ENCODE measurements at places on chromosomes 12 and 14.

DNA sequence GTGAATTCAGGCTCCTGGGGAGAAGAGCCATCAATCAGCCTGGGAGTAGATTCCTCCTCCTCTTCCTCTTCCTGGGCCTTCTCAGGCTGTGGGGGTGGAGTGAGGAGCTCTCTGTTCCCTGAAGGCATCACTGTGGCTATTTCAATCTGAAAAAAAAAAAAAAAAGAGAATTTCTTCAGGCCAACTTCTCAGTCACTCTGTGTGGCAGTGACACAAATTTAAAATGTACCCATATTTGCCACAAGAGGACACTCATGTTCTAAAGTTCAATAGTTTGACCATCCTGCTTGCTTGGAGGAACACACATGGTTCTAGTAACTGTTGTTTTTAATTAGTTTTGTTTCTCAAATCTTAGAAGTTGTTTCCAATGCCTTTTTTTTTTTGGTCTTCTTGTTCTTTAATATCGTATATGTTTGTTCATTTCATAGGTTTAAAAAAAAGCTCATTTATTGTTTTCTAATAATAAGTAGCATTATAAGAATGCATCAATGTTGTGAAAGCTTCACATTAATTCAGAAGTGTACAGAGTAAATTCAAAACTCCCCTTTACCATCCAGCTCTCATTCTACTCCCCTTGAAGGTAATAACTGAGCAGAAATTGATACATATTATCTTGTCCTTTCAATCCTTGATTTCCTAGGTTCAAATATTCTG lies 23.3 kb upstream of the CCER1 start:
- DNase-seq = no peak

DNA sequence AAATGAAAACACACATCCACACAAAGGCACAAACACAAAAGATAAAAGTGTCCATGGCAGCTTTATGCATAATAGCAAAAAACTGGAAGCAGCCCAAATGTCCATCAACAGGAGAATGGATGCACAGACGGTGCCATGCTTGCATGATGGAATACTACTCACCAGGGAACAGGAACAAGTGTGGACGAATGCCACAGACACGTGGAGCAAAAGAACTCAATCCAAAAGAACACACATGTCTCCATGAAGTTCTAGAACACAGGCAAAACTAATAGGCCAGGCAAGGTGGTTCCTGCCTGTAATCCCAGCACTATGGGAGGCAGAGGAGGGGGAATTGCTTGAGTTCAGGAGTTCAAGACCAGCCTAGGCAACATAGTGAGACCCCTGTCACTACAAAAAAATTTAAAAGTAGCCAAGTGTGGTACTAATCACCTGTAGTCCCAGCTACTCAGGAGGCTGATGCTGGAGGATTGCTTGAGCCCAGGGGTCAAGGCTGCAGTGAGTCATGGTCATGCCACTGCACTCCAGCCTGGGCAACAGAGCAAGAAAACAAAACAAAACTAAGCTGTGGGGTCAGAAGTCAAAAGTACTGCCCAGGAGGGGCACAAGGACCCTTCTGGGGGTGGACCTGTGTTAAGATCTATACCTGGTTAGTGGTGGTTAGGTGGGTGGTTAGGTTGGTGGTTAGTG lies 7.3 kb upstream of the TMEM119 start:
- no peak for DNase-seq

- no peak for DNase-seq
Observed at GRCh38 chr12:111457071-111457470, 51.3 kb downstream of the SH2B3 start.

GRCh38 chr12:64039281-64039871 lies 182.7 kb downstream of the KICS2 start:
- no peak for DNase-seq

GRCh38 chr12:51020448-51021182 lies 5.6 kb downstream of the SLC11A2 start:
- no peak for DNase-seq

GRCh38 chr14:104138098-104138717 lies at the start of gene KIF26A:
Gene KIF26A, plus strand, starts transcription at chr14:104138587. Its CDS starts 136 bp downstream, at chr14:104138723.
- DNase-seq = peak; percentile 90

- no peak for DNase-seq
Observed at GRCh38 chr12:65275627-65276026, 2.9 kb upstream of the MSRB3 start.

DNA sequence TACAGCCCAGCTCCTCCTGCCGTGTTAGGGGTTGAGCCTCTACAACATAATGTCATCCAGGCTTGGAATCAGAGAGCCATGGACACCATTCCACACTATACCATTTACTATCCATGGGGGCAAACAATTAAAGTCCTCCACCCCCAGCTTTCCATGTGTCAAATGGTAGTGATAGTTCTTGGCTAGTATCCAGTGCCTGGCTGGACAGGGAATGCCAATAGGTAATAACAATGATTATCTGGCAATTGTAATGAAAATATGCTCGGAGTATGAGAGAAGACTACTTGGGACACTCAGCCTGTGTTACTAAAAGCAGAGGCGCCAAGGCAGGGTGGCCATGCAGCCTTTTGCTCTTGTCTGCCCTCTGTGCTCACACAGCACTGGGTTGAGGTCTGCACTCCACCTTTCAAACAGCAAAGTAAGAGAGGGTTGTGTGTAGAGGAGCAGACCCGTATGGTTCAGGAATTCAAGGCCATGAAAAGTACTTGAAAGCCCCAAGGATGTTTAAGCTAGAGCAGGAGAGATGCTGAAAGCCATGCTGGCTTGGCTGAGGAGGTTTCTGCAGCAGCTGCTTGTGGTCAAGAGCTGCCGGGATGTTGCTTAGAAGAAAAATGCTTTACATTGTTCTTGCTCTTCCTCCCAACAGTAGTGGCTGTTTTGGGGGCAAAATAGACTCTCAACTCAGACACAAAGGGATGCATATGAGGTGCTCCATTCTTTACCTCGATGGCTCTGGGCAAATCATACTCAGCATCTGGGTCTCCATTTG lies 10.6 kb downstream of the SERPINA3 start:
- no peak for DNase-seq

GRCh38 chr12:25625146-25625545 lies 72.1 kb upstream of the LMNTD1 start:
- no peak for DNase-seq

- no peak for DNase-seq
Observed at GRCh38 chr14:51368721-51369163, 128.7 kb downstream of the TMX1 start.

Data from upper lobe of left lung (tissue), 6 donors.